Activated gamma-delta T cell treated with anti-CD3 and anti-CD28 coated beads, Interleukin-2, amount 50 U/mL, for 16 hours (primary cell): ENCODE measurements at places on chromosomes 11 and 22.

DNA sequence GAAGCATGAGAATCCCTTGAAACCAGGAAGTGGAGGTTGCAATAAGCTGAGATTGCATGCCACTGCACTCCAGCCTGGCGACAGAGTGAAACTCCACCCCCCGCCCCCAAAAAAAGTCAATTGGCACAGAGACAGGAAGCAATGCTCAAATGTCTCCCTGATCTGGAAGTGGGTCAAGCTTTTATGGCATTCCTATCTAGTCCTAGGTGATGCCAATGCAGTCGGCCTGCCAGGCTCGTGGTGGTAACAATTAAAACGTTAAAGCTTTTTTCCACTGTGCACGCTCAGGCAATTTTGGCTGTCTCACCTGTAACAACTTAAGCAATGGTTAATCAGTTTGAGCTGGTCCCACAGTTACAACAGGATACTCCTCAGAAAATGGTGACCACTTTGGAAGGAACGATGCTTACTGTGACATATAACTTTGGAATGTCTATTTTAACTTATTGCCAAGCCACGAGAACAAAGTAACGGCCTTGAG lies 18.9 kb upstream of the PISD start:
- DNase-seq, result no peak

GRCh38 chr11:33035011-33035410 lies 4.4 kb upstream of the TCP11L1 start:
- no peak for DNase-seq

GRCh38 chr22:41178425-41178975 lies 26.6 kb upstream of the L3MBTL2 start:
- no peak for DNase-seq

DNA sequence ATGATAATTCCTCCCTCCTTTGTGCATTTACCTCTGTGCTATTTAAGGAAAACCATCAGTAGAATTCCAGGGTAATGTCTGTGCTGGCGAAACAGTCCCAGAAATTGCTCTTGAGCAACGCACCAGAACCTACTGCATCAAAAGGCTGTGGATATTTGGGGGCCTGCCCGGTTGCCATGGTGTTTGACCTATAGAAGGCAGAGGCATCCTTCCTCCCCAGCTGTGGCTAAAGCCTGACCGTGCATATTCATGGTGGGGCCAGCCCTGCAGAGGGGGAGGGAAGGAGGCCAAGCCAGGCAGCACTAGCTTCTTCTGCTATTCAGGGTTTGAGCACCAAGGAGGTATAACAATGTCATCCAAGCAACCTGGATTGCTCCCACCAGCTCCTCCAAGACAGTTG lies 215.0 kb upstream of the E2F8 start:
- DNase-seq, result no peak

- no peak for DNase-seq
Observed at GRCh38 chr22:42308892-42309468, 38.5 kb upstream of the TCF20 start.

DNA sequence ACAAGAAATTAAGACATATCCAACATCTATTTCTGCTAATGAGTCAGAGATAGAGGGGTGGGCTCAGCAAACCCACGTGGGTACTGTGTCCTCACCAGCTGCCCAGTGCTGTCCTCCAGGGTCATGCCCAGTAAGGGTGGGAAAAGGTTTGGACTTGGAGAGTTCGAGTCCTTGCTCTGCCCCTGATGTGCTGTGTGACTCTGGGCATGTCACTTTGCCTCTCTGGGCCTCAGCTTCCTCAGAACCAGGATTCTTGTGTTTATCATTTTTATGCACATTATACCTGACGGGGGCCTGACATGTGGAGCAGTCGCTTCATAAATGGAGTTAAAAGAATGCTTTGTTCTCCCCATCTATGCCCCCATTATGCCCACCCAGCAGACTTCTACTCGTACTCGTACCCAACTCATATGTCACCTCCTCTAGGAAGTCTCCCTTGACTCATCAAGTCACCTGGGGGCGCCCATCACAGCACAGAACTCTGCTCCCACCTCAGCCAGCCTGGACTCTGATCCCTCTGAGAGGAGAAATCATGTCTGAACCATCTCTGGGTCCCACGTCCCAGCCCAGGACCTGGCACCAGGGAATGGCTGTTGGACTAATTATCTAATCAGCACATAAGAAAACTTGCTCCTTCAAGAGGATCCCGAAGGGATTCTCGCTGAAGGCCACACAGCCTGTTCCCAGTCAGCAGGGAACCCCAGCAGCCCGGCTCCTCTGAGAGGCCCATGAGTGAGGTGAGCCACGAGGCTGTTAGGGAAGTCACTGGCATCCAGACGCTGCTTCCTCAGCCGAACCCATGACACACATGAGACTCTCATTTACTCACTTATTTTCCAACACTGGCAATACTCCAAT lies 38.7 kb upstream of the TSKU start:
- no peak for DNase-seq

- no peak for DNase-seq
Observed at GRCh38 chr11:96113193-96113681, 189.3 kb upstream of the MTMR2 start.

- no peak for DNase-seq
Observed at GRCh38 chr11:119055901-119056300, 1.1 kb downstream of the HYOU1 start.

- no peak for DNase-seq
Observed at GRCh38 chr11:32432565-32432964, 2.8 kb downstream of the WT1 start.

- DNase-seq, result no peak
Observed at GRCh38 chr11:37141707-37142106, 543.7 kb upstream of the RAG2 start.

- no peak for DNase-seq
Observed at GRCh38 chr11:62108017-62108750, 15.6 kb upstream of the INCENP start.

- DNase-seq, result peak; percentile 63
Observed at GRCh38 chr11:76208438-76209374, 2.4 kb upstream of the WNT11 start.

DNA sequence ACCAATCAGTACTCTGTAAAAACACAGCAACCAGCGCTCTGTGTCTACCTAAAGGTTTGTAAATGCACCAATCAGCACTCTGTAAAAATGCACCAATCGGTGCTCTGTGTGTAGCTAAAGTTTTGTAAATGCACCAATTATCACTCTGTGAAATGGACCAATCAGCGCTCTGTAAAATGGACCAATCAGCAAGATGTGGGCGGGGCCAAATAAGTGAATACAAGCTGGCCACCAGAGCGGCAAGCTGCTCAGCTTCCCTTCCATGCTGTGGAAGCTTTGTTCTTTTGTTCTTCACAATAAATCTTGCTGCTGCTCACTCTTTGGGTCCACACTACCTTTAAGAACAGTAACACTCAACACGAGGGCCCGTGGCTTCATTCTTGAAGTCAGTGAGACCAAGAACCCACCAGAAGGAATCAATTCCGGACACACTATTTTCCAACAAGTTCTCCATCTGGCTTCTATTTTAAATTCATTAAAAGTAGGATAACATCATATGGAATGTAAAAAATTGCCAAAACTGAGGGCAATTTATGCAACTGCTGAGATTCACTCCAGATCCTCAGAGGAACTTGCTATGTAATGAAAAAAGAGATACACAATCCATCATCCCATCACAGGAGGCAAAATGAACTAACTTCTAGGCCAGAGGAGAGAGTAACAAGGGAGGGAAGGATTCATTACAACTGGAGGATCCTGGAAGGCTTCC lies 3.1 kb upstream of the PANX1 start:
- DNase-seq, result no peak

GRCh38 chr22:38056969-38057891 lies at the start of gene PICK1:
Gene PICK1, plus strand, starts transcription at chr22:38057404. Its CDS starts 406 bp downstream, at chr22:38057810.
- DNase-seq, result peak; percentile 59

- DNase-seq, result no peak
Observed at GRCh38 chr11:17351172-17351509, 459 bp upstream of the NCR3LG1 start.

DNA sequence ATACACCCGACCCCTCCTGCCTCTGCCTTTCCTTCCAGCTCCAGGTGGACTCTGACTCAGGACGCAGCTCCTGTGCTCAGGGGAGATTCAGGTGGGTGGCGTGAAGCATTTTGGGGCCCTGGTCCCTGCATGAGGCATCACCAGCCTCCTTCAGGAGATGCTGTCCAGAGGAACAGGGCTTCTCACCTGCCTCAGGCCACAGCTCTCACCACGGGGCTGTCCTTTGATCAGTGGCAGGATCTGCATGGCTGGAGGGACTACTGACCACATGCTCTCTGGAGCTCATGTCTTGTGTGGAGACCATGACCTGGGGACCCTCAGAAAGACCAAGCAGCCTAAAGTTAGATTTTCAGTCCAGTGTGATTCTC lies 58.8 kb downstream of the GGTLC2 start:
- DNase-seq, result no peak

DNA sequence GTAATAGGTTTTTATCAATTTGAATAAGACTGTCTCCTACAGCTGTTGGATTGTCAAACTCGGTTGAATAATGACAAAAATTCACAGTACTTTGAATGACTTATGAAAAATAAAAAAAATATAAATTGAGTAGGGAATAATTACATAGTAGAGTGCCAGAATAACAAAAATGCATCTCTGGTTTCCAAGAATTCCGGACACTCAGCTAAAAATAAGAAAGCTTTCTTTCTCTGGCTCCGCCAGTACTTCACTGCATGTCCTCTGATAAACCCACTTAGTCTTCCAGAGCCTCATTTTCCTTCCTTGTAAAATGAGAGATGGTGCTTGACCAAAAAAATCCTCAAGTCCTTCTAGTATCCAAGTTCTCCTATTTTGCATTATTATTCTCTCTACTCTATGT lies 374.6 kb upstream of the LUZP2 start:
- no peak for DNase-seq

GRCh38 chr22:23551385-23551784 lies 28.7 kb downstream of the IGLL1 start:
- DNase-seq, result no peak

DNA sequence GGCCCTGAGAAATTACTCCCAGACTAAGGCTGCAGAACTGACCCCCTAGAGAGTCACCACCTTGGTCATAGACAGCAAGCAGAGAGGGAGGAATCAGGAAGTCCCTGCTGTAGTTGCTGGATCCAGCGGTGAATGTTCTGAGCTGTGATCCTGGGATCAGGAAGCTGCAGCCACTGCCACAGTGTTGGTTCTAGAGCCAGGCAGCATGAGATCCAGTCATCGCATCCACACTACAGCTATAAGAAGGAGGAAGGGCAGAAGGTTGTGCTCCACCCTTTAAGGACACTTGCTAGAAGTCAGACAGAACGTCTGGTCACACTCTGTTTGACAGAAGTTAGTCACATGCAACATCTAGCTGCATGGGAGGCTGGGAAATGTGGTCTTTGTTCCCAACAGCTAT lies 104.7 kb upstream of the OR4B1 start:
- no peak for DNase-seq

- no peak for DNase-seq
Observed at GRCh38 chr22:33542153-33542552, 378.1 kb downstream of the LARGE1 start.

- no peak for DNase-seq
Observed at GRCh38 chr11:127481391-127481790, 480.8 kb upstream of the KIRREL3 start.

DNA sequence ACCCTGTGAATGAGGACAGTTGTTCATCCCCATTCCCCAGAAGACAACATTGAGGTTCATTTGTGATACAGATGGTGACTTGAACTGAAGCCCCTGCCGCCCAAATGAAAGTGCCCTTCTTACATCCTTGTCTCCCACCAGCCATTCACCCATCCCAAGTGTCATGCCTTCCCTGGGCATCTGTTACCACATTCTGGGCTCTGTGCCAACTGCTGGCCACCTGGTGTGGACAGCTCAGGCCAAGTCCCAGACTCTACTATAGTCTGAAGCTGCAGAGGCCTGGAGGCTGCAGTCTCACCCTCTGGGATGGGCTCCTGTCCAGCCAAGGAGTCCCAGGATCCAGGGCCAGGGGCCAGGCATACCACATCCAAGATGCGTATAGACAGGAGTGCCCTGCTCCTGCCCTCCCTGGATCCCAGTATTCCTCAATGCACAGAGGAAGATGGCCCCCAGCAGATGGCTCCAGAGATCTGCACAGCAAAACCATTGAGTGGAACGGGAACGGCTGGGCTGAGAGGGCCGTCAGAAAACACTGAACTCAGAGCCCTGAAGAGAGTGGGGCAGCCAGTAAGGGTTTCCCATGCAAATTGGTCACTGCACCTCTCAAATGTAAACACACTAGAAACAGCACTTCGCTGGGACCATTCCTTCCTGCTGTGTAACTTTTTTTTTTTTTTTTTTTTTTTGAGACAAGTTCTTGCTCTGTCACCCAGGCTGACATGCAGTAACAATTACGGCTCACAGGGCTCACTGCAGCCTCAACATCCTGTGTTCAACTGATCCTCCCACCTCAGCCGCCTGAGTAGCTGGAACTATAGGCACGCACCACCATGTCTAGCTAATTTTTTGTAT lies 22.8 kb downstream of the ARRB1 start:
- peak; percentile 42 for DNase-seq

GRCh38 chr11:113241636-113242054 lies 72.7 kb upstream of the TTC12 start:
- DNase-seq, result no peak

DNA sequence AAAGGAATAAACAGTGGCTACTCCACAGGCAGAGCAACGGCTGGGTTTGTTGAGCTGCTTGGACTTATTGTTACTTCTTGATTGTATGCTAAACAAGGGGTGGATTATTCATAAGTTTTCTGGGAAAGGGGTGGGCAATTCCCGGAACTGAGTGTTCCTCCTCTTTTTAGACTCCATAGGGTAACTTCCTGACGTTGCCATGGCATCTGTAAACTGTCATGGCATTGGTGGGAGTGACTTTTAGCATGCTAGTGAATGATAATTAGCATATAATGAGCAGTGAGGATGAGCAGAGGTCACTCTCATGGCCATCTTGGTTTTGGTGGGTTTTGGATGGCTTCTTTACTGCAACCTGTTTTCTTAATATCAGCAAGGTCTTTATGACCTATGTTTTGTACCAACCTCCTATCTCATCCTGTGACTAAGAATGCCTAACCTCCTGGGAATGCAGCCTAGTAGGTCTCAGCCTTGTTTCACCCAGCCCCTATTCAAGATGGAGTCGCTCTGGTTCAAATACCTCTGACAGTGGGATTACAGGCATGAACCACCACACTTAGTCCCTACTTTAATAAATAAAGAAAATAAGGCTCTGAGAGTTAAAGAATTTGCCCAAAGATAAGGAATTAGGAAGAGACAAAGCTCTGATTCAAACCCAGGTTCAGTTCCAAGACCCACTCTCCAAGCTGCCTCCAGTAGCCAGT lies 65.6 kb upstream of the CLMP start:
- DNase-seq, result no peak

DNA sequence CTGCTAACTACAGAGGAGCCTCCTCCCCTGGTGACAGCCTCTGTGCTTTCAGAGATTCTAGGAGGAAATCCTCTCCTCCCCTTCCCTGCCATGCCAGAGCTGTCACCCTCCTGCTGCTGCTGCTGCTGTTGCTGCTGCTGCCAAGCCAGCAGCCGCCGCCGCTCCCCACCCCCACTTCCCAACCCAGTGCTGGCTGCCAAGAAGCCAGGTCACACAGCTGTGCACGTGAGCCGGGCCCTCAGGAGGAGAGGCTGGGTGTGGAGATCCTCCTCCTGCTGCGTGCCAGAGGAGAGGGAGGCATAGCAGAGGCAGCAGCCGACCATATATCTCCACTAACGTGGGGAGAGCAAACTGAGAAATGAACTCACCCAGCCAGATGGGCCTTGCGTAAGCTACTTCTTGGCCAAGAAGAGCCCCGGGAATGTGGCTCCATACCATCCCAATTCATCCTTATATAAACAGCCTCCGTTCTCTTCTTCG lies 12.4 kb downstream of the CRY2 start:
- no peak for DNase-seq

GRCh38 chr22:23200898-23201297 lies 20.6 kb downstream of the BCR start:
- DNase-seq, result no peak

GRCh38 chr22:27238935-27239510 lies 562.5 kb downstream of the MN1 start:
- no peak for DNase-seq
